ENCODE measurements at places on chromosomes 1 and 21. TPM values are rescaled to one million over a fixed set of nuclear protein-coding genes. Genes with fewer than 3 reads are reported as not detected.

Gene PDC
- total RNA-seq: not detected

Gene TFF2
- not detected for total RNA-seq

Gene PLCH2
- 0.24 TPM for total RNA-seq

Gene SNX7
- total RNA-seq: 27.1 TPM
